ENCODE measurements at places on chromosomes 6 and 20.
A peak's percentile ranks its signal among the peaks of the same experiment; 100 is the strongest.

GRCh38 chr6:30935018-30935417 is 3.0 kb upstream of the SFTA2 start:
- DNase-seq, result no peak

- no peak for DNase-seq
Observed at GRCh38 chr20:57772349-57772964, 62.6 kb upstream of the PMEPA1 start.

DNA sequence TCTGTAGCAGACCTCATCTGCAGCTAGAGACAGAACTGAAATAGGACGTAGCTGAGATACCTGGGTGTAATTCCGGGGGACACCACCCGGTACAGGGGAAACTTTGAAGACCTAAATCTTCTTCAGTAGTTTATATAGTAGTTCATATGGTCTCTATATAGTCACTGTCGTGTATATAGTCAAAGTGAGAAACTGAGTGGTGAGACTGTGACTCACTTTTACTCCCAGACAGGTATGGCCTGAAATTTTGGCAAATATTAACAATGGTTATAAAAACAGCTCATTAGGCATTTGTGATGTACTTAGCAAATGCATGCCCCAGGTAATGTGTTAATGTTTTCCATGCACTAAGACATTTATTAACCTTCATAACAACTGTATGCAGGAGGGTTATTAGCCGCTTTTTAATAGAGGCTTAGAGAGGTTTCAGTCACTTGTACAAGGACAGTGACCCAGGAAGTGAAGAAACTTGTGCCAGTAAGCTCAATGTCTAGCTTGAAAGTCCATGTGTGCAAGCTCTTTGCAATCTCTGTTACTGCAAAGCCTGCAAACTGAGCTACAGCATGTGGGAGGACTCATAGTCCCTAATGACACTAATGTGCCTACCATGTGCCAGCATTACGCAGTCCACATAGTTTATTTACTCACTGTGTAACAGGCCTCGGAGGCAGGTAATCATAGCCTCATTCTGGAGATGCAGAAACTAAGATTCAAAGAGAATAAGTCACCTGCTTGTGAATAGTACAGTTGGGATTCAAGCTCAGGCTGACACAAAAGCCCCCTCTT is 165.4 kb upstream of the CHD6 start:
- no peak for DNase-seq

DNA sequence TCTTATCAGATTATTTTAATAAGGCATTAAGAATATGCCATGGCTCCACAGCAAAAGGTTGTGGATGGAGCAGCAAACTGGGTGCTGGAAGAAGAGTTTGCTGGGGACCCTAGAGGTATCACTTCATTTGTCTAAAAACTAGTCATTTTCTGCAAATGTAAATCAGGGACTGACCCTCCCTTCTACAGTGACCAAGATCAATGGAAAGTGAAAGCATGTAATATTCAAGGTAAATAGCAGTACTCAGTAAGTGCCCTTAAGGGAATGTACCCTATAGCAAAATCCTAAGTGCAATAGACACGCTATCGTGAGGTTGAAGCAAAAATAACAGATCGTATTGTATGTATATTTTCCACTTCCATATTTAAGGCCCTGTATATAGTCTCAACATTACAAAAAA is 38.7 kb downstream of the TRDN start:
- no peak for DNase-seq

GRCh38 chr6:30260036-30260504 is 46.9 kb upstream of the TRIM26 start:
- no peak for DNase-seq

DNA sequence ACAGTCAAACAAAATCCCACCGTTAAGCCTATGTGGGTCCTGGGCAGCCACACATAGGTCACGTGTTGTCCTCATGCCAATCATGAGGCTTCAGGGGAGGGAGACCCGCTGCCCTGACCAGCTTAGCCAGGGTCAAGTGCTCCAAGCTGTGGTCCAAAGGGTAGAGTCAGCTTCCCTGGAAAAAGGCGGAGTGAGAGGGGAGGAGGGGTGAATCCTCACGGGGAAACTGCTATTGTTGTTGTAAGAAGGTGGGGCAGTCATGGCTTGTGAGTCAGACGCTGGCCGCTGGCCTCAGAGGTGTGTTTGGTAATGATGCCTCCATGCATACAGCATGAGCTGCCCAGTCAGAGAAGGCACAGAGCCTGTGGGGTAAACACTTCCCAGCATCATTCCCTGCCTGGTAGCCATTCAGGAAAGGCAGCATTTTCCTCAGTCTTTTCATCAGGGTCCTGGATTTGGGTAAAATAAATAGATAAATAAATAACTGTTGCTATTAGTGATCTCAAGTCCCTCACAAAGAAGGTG is 8.7 kb downstream of the CST3 start:
- no peak for DNase-seq

GRCh38 chr6:123529843-123530242 is 106.9 kb downstream of the TRDN start:
- no peak for DNase-seq

DNA sequence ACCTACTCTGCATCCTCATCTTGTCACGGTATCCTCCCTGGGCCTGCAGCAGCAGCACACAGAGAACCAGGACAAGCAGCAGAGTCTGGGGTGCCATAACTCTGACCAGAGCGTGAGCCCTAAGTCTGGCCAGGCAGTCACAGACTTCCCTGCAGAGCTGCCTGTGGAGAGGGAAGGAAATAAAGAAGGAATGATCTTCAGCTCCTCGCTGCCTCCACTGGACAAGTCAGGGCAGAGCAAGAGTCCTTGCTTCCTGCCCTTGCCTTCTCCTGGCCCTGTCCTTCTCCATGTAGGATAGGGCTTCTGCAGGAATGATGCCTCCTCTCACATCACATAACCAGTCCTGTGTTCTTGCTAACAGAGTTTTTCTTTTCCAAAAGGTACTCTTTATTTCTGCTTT is 15.9 kb upstream of the WFDC11 start:
- no peak for DNase-seq

DNA sequence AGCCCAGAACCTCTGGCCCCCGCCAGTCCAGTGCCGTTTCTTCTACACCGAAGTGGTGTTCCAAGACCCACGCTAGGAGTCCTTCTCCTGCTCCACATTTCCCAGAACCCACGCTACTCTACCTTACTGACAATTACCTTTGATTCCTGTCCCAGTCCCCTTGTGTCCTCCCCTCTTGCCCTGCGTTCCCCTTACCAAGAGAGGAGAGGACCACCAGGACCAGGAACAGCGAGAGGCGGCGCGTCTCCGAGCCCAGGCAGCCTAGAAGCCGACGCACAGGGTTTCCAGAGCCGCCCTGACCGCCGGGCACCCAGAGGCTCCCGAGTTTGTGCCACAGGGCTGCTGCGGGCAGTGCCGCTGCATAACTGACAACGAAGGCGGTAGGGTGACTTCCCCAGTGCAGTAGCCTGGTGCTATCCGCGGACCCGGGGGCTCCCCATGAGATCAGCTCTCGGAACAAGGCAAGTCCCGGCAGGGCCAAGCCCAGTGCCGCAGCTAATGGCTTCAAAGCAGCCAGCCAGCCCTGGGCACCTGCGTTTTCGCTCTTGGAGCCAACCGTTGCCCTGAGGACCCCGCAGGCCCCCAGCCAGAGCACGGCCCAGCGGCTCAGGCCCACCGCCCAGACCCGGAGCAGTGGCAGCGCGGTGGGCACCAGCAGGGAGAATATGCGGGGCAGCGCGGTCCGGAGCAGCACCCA is 512 bp downstream of the TAP1 start:
- DNase-seq, result peak; percentile 53

DNA sequence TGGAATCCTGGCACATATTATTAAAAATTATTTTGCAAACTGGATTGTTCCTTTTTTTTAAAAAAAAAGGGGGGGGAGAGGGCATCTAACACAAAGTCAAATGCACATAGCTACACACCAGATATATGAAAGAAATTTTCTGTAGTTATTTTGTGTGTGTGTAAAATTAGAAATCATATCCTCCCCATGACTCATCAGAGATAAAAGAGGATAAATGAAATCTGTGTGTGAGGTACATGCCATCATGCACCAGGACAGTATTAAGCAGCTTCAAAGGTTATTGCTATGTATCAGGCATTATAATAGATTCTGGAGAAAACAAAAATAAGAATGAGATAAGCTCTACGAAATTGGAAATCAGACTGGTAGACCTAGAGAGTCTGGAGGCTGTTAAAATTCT is 5.2 kb downstream of the BTBD9 start:
- DNase-seq, result no peak

GRCh38 chr20:48207505-48207904 is 422.2 kb upstream of the SULF2 start:
- DNase-seq, result no peak

DNA sequence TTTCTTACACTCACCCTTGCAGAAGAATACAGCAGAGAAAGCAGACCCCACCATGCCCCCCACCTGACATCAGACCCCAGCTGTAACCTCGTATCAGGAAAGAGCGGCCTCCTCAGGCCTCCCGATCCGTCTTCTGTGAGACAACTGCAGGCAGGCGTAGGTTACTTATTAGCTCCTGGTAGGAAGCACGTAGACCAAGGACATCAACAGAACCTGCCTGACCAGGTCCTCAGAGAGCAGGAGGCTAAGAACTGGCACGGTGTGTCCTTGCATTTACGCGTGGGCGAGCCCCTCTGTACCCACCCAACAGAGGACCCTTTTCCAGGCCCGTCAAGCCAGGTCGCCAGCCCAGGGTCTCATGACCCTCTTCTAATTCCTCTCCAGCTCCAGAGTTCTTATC is 51.0 kb downstream of the ABHD12 start:
- DNase-seq, result no peak

DNA sequence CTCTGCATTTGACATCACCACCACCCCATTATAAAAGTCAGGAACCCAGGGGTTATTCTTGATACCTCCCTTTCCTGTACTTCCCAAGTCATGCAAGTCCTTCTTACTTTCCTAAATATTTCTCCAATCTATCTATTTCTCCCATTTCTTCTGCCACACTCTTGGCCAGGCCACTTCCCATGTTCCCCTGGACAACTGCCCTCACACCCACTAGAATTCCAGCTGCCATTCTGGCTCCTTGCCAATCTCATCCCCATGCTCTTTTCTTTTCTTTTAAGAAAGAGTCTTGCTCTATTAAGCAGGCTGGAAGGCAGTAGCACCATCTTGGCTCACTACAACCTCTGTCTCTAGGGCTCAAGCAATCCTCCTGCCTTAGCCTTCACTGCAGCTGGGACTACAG is 15.2 kb downstream of the DEFB132 start:
- no peak for DNase-seq

- DNase-seq, result no peak
Observed at GRCh38 chr6:52326540-52327364, 35.2 kb upstream of the PAQR8 start.

DNA sequence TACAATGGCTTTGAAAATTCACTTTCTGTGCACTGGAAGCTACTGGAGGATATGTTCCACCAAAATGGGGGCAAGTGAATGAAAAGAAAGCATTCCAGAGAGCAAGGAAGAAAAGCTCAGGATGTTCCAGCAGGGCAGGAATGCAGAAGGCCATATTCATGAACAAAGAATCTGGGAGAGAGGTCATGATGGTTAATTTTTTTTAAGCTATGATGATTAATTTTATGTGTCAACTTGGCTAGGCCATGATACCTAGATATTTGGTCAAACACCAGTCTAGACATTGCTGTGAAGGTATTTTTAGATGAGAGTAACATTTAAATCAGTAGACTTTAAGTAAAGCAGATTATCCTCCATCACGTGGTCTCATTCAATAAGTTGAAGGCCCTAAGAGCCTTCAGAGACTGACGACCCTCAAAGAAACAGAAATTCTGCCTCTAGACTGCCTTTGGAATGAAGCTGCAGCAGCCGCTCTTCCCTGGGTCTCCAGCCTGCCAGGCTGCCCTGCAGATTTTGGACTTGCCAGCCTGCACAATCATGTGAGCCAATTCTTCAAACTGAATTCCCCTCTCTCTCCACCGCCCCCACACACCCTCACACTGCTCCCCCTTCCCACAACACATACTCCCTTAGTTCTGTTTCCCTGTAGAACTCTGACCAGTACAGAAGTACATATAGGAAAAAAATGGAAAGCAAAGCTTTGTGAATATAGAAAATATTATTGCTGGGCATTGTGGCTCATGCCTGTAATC is 20.1 kb upstream of the GCM1 start:
- no peak for DNase-seq

DNA sequence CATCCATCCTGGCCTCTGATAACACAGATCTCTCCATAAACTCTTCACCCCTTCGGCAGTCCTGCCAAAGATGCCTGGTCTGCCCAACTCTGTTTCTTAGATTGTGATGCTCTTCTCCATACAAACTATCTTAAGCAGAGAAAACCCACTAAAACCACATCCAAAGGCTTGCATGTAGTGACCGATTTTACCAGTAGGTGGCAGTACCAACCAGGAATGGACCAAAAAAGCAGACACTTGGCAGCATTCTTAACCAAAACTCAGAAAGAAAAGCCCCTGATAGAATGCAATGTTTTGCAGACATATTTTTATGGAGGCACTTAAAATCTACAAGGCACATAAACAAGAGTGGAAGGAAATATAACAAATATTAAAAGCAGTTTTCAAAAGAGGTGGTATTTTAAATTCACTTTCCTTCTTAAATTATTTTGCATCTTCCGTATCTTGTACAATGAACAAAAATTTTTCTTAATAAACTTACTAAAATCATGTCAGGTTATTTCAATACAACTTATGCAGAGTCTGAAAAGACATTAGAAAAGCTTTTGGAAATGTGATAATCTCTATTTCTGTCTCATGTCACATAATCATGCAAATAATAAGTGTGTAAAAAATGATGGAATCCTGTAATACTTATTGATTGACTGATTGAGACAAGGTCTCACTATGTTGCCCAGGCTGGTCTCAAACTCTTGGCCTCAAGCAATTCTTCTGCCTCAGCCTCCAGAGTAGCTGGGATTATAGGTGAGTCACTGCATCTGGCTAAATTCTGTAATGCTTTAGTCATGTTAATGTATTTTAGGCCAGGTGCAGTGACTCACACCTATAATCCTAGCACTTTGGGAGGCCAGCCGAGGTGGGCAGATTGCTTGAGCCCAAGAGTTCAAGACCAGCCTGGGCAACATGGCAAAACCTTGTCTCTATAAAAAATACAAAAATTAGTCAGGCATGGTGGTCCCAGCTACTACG is 29.4 kb downstream of the LRP11 start:
- DNase-seq, result peak; percentile 58

DNA sequence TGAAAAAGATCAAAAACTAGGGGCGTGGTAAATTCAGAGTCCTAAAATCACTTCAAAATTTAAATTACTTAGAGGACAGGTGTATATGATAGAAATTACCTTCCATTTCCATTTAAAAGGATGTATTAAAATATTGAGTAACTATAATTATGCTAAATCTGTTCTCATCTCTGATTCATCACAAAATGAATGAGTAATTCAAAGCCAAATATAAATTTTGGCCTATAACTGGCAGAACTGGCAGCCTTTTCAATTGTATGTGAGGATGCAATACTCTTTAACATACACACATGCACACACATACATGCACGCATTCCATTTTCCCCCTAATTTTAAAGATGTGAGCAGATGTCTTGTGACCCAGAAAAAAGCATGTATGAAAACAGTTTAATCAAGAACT is 194.6 kb downstream of the EPM2A start:
- DNase-seq, result no peak

GRCh38 chr6:151137542-151137941 is 102.2 kb upstream of the AKAP12 start:
- DNase-seq, result no peak

- no peak for DNase-seq
Observed at GRCh38 chr6:145863366-145863765, 48.8 kb upstream of the FBXO30 start.

- no peak for DNase-seq
Observed at GRCh38 chr6:88884361-88884760, 79.1 kb downstream of the RNGTT start.

- DNase-seq, result no peak
Observed at GRCh38 chr6:116881236-116881635, 4.2 kb downstream of the RFX6 start.

- DNase-seq, result no peak
Observed at GRCh38 chr20:46595933-46596332, 45.5 kb upstream of the OCSTAMP start.
